ENCODE measurements at places on chromosomes 7 and 10.
A peak's percentile ranks its signal among the peaks of the same experiment; 100 is the strongest.

DNA sequence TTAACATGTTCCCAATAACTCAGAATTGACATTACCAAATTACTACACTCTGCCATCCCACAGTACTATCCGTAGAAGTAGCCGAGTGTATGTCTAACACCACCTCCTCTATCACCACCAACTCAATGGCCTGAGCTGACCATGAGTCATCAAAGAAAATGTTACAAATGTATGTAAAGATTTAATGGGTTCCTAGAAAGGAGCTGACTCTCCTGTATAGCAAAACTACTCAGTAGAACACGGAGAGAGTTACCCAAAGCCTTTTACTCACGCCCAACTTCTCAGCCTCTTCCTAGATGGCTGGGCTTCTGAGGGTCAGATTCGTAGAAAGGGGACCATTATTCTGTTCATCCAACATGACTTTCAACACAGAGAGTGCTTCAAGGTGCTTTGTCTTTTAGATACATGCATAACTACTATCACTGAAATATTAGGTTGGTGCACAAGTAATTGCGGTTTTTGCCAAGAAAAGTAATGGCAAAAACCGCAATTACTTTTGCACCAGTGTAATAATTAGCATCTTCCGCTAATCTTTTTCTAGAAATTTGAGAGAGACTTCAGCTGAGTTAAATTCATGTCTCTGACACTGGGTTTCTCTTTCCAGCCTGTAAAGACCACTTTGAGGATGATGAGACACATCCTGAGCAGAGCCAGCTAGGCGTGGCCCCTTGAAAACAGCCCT is 24.0 kb upstream of the NANOS1 start:
- DNase-seq = no peak

DNA sequence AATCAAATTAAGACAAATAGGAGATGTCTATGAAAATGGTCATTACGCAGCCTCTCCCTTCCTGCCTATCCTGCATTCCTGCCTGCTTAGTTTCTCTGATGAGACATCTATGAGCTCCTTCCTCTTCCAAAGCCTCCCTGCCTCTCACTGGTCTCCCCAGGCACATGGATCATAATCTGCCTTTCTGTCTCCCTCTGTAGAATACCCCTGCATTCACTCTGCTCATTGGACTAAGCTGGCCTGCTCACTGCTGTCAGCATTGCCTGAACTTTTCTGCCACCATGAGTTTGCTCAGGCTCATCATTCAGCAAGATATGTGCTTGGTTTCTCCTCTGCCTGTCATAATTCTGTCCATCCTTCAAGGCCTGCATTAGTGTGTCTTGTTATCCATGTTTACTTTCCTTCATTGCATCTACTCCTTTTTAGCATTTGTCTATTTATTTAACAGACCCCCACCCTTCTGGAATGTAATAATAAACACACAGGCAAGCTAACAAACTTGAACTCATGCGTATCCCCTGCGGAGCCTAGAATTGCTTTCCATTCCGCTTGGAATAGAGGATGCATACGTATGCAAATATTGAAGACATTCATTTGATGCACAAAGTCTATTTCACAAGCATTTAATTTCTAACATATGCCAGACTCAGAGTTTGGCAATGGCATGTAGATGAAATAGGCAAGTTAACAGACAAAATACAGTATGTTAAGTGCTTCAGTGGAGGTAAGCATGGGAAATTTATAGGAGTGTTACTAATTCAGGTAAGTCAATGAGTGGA is 88.3 kb downstream of the PTPRZ1 start:
- no peak for DNase-seq

GRCh38 chr10:53808677-53809372 is 992.2 kb downstream of the PCDH15 start:
- DNase-seq = no peak

- no peak for DNase-seq
Measured at GRCh38 chr10:117502421-117503243, 39.9 kb upstream of the EMX2 start.

- DNase-seq = no peak
Measured at GRCh38 chr7:148572067-148572522, 18.5 kb upstream of the C7orf33 start.

- no peak for DNase-seq
Measured at GRCh38 chr10:5528989-5529701, 4.4 kb downstream of the CALML3 start.

- no peak for DNase-seq
Measured at GRCh38 chr10:117248750-117249465, 8.0 kb downstream of the SLC18A2 start.

DNA sequence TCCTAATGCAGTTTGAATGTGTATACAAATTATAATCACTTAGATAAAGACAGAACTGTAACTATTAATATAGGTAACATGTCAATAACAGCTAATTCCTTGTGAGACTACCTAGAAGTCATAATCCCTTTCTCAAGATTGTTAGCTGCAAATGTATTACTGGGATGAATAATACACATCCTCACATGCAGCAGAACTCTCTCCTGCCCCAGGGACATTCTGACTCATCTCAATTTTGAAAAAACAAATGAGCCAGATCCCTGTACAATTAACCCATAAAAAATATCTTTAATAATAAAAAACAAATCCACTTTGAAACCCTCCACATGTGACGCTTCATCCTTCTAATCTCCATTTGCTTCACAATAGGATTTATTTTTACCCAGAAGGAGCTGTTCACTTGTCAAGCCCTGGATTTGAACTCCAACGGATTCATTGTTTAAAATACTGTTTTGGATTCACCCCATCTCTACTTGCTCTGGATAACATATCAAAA is 428.4 kb upstream of the TEX47 start:
- no peak for DNase-seq

GRCh38 chr7:107785170-107785569 is 17.9 kb downstream of the SLC26A3 start:
- no peak for DNase-seq

DNA sequence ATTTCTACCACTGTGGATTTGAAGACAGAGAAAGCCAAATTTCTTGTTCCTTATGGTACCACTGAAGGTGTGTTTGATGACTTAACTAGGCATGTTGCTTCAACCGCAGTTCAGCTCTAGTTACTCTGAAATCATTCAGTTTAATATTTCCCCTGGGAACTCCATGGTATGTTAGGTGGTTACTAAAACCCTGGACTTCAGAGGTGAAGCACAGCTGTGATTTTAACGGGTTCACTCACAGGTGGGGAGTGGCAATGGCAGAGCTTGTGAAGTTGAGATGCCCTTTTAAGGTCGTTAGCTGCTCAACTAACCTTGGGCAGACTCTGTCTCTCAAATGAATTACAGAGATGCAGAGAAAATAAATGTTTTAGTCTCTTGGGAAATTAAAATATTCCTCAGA is 163.6 kb upstream of the PHYHIPL start:
- DNase-seq = no peak

DNA sequence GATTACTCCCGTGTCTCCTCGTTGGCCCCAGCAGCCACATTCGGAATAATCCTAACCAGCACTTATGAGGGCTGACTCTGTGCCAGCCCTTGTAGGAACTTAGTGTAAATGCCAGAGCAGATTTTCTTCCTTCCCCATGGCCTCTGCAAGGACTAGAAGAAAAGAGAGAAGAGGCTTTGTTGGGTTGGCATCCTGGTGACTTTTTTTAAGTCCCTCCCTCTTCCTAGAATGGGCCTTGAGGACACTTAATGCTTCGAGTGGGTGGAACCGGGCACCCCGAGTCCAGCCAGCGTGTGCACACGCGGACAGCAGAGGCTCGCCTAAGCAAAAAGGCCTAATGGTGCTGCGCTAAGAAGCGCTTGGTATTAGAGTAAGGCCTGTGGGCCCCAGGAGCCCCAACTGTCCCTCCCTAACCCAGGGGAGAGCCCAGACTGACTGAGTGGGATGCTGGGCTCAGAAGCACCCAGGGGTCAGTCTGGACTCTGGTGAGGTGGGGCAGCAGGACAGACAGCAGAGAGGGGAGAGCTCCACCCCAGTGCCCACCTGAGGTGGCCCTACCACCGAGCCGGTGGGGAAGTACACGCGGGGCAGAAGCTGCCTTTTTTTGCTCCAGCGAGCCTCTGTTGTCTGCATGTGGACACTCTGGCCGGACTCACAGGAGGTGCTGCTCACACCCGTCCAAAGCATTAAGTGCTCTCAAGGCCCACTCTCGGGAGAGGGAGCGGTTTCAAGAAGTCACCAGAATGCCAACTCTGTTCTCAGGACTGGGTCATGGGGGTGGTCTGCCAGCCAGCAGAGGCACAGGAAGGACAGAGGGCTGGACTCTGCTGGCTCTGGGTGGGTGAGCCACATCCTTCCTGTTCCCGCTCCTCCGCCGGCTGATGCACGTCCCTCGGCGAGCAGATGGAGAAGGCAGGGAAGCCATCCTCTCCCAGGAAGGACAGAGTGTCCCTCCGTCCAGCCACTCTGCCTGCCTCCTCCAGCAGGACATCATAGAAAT is 12.5 kb downstream of the ITPRIP start:
- no peak for DNase-seq

DNA sequence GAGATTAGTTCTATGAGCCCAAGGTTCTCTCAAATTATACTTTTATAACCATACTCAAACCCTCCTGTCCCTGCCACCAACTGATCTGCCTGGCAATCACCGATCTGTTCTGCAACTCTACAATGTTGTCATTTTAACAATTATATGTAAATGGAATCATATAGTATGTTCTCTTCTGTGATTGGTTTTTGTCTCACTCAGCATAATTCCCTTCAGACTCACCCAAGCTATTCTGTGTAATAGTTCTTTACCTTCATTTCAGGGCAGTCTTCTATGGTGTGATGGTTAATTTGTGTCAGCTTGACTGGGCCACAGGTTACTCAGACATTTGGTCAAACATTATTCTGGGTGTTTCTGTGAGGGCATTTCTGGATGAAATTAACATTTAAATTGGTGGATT is 181.9 kb upstream of the CXCL12 start:
- no peak for DNase-seq

GRCh38 chr10:104472957-104473745 is 119.5 kb downstream of the CFAP58 start:
- no peak for DNase-seq

GRCh38 chr10:94428766-94429707 is 26.7 kb downstream of the TBC1D12 start:
- no peak for DNase-seq

- DNase-seq = no peak
Measured at GRCh38 chr7:92737706-92738105, 98.7 kb downstream of the CDK6 start.

DNA sequence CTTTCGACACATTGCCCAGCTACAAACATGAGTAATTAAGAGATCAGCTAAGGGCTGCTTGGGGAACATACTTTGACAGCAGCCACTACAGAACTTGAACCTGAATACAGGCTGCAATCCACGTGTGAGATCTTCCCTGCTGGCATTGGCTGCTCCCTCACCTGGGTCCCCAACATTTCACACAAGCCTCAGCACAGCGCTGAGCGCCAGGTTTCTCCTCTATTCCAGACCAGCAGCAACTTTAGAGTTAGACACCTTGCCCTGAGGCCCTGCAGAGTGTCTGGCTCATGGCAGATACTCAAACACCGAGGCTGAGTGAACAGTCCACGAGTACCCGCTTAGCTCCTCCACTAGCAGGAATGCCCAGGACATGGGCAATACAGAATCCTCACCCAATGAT is 1.3 kb upstream of the WIPF3 start:
- no peak for DNase-seq

- DNase-seq = no peak
Measured at GRCh38 chr10:121078672-121079102, 227.5 kb downstream of the WDR11 start.

- no peak for DNase-seq
Measured at GRCh38 chr10:43867667-43868565, 219.2 kb upstream of the ZNF32 start.

DNA sequence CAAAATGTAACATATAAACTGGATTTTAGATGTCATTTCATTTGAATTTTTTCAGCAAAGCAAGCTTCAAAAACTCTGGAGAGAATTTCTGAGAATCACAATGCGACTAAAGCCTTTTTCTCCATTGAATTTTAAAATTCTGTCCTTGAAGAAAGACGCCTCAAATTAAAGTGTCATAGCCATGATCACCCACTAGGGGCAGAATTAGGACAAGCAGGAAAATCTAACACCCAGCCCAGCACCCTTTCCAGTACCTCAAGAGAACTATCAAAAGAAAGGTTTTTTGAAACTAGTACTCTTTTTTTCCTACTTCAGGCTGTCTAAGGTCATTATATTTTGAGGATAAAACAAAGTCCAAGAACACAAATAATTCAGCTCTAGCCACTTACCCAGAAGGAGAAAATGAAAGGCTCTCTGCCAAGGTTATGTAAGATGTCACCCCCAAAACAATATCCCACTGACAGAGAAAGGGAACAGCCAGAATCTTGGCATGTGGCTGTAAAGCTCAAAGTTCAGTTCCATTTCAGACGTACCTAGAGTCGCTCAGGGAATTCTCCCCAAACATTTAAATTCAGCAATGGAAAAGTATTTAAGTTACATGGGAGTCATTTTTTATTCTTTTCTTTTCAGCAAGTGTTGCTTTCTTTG is 299.4 kb downstream of the SNX13 start:
- DNase-seq = no peak

GRCh38 chr10:33087152-33087551 is 129.1 kb upstream of the ITGB1 start:
- no peak for DNase-seq

DNA sequence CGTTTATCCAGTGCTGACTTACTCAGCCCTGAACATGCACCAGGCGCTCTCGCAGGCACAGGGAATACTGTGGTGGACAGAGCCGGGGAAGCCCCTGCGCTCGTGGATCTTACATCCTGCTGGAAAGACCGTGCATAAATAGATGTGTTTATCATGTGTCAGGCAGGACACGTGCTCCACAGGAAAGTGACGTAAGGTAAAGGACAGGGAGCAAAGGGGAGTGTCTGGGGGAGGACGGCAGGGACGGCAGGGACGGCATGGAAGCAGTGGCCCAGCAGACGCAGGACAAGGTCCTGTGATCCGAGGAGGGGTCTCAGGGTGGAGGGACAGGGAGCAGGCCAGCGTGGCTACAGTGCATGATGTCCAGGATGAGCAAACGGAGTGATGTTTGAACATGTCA is 410.5 kb downstream of the PAXIP1 start:
- DNase-seq = no peak

- peak; percentile 25 for DNase-seq
Measured at GRCh38 chr7:6637544-6638229, 569 bp downstream of the ZNF316 start.

- DNase-seq = no peak
Measured at GRCh38 chr7:17318146-17318545, 19.7 kb downstream of the AHR start.

DNA sequence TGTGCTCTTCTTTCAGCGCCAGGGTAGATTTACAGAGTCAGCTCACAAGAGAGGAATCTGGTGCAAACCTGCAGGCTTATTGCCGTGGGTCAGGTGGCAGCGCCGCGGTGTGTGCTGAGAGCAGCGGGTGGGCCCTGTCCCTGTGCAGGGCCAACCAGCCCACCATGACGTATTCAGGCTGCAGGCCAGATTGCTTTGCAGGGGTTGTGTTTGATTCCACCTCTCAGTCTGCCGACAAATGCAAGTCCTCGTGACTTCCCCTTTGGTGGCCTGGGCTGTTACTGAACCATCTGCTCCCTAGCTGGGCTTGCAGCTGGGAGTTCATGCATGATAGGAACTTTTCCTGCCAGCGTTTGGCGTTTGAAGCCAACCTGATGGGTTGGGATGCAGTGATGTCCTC is 66.7 kb upstream of the LEP start:
- no peak for DNase-seq

Data from NCI-H345 (cell line).